CD14-positive monocyte (primary cell): ENCODE measurements at places on chromosomes 11 and 22. TPM values are rescaled to one million over a fixed set of nuclear protein-coding genes. Genes with fewer than 3 reads are reported as not detected.

PKNOX2 gene
- not detected for polyA plus RNA-seq

RFPL3 gene
- not detected for polyA plus RNA-seq

POU2F3 gene
- 0.19 and 0.37 TPM in 2 replicates for polyA plus RNA-seq

PRCP gene
- 186 TPM for polyA plus RNA-seq

FXYD6 gene
- polyA plus RNA-seq: 44.1 TPM

IGSF9B gene
- not detected in 2 replicates for polyA plus RNA-seq

NCF4 gene
- 209 TPM for polyA plus RNA-seq
